ENCODE measurements at places on chromosomes 5 and 9. TPM values are rescaled to one million over a fixed set of nuclear protein-coding genes. Genes with fewer than 3 reads are reported as not detected.

The IPO11 gene
- total RNA-seq, result 33.7 TPM

The PCA3 gene
- 0.65 TPM for total RNA-seq

The ZNF608 gene
- 14.0 TPM for total RNA-seq

The HTR4 gene
- total RNA-seq, result 0.11 TPM

The GPBP1 gene
- total RNA-seq, result 79.9 TPM

The LMNB1 gene
- 17.6 TPM for total RNA-seq

The PDGFRB gene
- total RNA-seq, result 137 TPM

The AK8 gene
- total RNA-seq, result 0.78 TPM

The KLHL3 gene
- total RNA-seq, result 3.8 TPM

The INIP gene
- total RNA-seq, result 32.4 TPM

The SPATA31E1 gene
- total RNA-seq, result not detected

The CYSRT1 gene
- 0.52 TPM for total RNA-seq

The PFN3 gene
- total RNA-seq, result not detected

The GGTA1 gene
- total RNA-seq, result 0.13 TPM

The FGFR4 gene
- 0.26 TPM for total RNA-seq

The FGD3 gene
- not detected for total RNA-seq

The LCN15 gene
- total RNA-seq, result not detected

The RANBP17 gene
- total RNA-seq, result 28.6 TPM

The MARCOL gene
- not detected for total RNA-seq

The KCNT1 gene
- total RNA-seq, result not detected

The PAPPA gene
- 16.3 TPM for total RNA-seq

The IL3 gene
- not detected for total RNA-seq

The WHRN gene
- 4.2 TPM for total RNA-seq

The NUP188 gene
- 40.2 TPM for total RNA-seq

The ACSL6 gene
- not detected for total RNA-seq

The GABRB2 gene
- not detected for total RNA-seq

The SLC28A3 gene
- 0.76 TPM for total RNA-seq

The RABL6 gene
- total RNA-seq, result 41.4 TPM

The IFNA2 gene
- total RNA-seq, result not detected

The ARSI gene
- total RNA-seq, result 8.0 TPM

The HAVCR1 gene
- not detected for total RNA-seq

The SNCB gene
- not detected for total RNA-seq

The ARL10 gene
- 9.1 TPM for total RNA-seq

The CHSY3 gene
- total RNA-seq, result 13.7 TPM

The GOLM1 gene
- 290 TPM for total RNA-seq

The MTMR12 gene
- total RNA-seq, result 25.3 TPM

The CDH9 gene
- not detected for total RNA-seq

The QRFP gene
- total RNA-seq, result not detected

The PHF24 gene
- total RNA-seq, result 0.11 TPM

The ANGPTL2 gene
- 64.2 TPM for total RNA-seq

The IL5 gene
- not detected for total RNA-seq

The GEMIN5 gene
- total RNA-seq, result 18.4 TPM

The HTR1A gene
- total RNA-seq, result not detected

The RGS14 gene
- 2.6 TPM for total RNA-seq

The ADGRV1 gene
- 0.13 TPM for total RNA-seq

The PRLR gene
- 1.6 TPM for total RNA-seq

The WDR70 gene
- 31.9 TPM for total RNA-seq

The PPP1R26 gene
- 6.3 TPM for total RNA-seq

The C1QTNF3 gene
- 2.9 TPM for total RNA-seq

The PLEKHG4B gene
- total RNA-seq, result under 0.01 TPM

The HOMER1 gene
- 10.1 TPM for total RNA-seq

The NR5A1 gene
- total RNA-seq, result not detected

The PKD2L2 gene
- total RNA-seq, result not detected

The PCDHB10 gene
- 2.5 TPM for total RNA-seq

The C5 gene
- 12.0 TPM for total RNA-seq

The SPEF2 gene
- total RNA-seq, result 17.0 TPM

The ABO gene
- total RNA-seq, result not detected

The OGN gene
- 267 TPM for total RNA-seq

Data from articular chondrocyte of knee joint (primary cell).